Stimulated activated CD4-positive, alpha-beta T cell treated with anti-CD3 and anti-CD28 coated beads, TNF-alpha, amount 100 ng/mL, for 1 hour (primary cell): ENCODE measurements at places on chromosomes 4 and X.

GRCh38 chr4:87865960-87866598 is 33.3 kb downstream of the MEPE start:
- DNase-seq = no peak

- no peak for DNase-seq
Measured at GRCh38 chr4:128653527-128654444, 155.7 kb upstream of the JADE1 start.

DNA sequence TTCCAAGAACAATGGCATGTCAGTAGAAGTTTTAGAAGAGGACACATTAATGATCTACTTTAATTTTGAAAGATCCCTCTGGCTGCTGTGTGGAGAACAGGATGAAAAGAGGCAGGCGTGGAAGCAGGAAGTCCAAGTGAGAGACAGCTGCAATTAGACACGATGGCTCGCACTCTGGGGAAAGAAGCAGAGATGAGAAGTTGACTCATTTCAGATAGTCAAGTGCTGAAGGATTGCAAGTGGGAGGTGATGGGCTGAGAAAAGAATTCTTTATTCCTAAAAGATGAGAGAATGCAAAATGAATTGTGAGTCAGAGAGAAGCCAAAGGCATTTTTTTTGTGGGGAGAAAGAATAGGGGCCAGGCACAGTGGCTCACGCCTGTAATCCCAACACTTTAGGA is 16.5 kb downstream of the RXFP1 start:
- no peak for DNase-seq

- DNase-seq = no peak
Measured at GRCh38 chrX:119168104-119168503, 40.5 kb upstream of the KIAA1210 start.

DNA sequence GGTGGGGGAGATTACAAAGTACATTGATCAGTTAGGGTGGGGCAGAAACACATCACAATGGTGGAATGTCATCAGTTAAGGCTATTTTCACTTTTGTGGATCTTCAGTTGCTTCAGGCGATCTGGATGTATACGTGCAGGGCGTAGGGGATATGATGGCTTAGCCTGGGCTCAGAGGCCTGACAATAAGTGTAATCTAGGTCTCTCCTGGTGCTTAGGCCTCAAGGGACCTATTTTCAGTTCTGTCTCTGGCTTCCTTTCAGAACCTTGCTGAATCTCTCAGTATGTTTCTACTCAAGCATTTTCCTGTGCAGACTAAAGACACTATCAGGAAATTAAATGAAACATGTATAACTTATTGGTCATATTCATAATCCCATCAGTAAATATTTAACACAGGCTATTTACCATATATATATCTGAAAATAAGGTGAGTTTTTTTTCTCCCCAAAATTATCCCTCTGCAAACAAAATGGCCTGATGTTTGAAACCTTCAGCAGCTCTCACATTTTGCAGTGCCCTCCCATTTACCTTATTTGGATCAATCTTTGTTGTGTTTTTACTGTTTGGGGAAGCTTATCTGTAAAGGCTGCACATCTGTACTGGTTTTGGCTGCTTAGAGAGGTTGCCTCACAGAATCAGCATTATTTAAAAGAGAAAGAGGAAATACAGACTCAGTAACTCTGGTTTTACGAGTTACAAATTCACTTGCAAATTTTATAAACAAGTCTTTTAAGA is 2.3 kb upstream of the ZCCHC4 start:
- DNase-seq = no peak

- no peak for DNase-seq
Measured at GRCh38 chrX:115138040-115138439, 51.2 kb upstream of the RBMXL3 start.

DNA sequence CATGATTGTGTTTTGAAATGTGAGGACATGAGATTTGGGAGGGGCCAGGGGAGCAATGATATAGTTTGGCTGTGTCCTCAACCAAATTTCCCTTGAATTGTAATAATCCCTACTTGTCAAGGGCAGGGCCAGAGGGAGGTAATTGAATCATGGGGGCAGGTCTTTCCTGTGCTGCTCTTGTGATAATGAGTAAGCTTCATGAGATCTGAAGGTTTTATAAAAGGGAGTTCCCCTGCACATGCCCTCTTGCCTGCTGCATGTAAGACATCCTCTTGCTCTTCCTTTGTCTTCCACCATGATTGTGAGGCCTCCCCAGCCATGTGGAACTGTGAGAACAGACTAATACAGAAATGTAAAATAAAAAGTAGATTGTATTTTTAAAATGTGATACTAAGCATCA is 1294.9 kb downstream of the ADGRL3 start:
- no peak for DNase-seq

DNA sequence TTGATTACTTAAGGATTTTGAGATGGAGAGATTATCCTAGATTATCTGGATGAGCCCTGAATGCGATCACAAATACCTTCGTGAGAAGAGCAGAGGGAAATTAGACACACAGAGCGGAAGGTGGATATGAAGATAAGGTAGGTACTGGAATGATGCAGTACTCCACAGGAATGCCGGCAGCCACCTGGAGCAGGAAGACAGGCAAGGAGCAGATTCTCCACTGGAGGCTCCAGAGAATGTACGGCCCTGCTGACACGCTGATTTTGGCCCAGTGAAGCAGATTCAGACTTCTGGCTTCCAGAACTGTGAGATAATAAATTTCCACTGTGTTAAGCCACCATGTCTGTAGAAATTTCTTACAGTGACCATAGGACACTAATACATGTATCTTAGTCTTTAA is 79.4 kb upstream of the PITX2 start:
- DNase-seq = no peak

- DNase-seq = no peak
Measured at GRCh38 chr4:6024313-6024960, 6.2 kb upstream of the C4orf50 start.

GRCh38 chrX:24242649-24243175 is 71.2 kb downstream of the SUPT20HL2 start:
- no peak for DNase-seq

DNA sequence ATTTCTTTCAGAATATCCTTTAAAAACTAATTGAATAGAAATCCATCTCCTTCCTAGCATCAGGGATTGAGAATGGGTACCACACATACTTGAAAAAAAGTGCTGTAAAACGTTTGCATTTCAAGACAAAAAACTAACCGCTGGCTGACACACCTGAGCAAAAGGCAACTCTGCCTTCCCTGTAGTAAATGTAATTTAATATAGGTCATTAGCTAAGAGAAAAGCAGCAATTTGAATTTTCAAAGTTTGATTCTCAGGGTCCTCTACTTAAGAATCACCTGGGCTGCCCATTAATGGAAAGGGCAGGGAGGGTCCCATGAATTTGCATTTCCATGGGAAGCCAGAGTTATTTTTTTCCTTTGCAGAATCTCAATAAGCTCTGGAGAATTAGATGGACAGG is 40.5 kb upstream of the SPP1 start:
- no peak for DNase-seq

DNA sequence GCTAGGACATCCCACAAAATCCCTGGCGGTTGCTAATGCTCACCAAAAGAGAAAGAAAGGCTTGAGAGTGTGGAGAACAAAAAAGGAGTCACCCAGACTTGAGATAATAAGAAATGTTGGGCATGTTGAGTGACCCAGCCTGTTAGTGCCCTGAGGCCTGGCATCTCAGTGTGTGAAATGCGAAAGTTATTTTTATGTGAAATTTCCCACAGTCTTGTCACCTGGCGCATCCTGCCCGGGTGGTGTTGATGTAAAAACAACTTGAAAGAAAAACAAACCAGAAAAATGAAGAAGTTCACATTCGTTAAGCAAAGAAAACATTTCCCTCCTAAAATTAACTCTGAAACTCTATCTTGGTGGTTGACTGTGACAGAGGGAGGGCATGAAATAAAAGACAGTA is 495.2 kb downstream of the MID1IP1 start:
- no peak for DNase-seq

GRCh38 chr4:1815997-1816860 is 23.1 kb downstream of the FGFR3 start:
- no peak for DNase-seq

- DNase-seq = no peak
Measured at GRCh38 chr4:62953752-62954151, 1455.5 kb downstream of the TECRL start.

- DNase-seq = no peak
Measured at GRCh38 chr4:164937576-164938270, 39.7 kb downstream of the TRIM61 start.

DNA sequence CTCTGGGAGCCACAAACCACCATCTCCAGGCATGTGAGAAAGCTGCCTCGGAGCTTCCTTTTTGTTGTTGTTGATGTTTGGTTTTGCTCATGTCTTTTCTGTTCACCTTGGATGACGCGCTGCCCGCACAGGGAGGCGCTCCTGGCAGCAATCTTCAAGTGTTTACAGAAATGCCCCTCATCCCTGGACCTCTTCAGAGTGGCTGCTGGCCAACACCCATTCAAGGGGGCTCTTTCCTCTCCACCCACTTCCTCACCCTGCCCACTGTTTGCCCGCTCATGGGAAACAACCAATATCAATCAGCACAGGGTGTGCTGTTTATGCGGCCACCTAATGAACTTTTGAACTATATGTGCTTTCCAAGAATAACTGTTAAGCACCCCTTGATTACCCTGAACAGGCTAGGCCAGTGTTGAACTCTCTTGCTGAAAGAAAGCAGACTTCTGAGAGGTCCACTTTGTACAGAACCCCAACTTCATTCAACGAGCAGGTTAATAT is 355.1 kb upstream of the CLNK start:
- DNase-seq = no peak

DNA sequence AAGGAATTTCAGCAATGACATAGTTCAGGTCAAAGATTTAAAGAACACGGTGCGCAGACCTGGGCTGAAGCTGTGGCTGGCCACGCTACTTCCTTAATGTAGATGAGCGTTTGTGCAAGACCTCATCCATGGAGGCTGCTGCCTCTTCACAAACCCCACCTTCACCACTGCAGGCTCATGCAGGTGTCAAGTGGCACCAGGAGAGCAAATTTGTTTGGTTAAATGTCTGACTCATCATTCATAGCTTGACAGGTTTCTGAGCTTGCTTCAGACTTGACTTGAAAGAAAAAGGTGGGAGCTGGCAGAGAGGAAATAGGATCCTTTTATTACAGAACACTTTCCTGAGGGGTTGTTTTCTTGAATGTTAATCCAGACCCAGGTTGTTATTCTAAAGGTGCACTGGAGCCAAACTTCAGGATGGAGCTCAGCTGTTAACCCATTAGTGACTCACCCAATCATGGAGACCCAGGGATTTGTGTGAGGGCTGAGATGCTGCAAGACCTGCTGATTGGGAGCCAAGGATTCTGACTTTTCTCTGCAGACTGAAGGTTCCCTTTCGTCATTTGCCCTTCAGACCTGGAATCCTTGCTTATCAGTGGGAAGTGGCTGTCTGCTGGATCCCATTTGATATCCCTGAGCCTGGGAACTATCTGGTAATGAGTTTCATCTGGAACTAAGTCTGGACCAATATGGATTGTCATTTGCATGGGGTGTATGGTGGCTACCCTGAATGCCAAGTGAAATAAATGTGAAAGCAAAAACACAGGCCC is 315.3 kb downstream of the PTTG2 start:
- no peak for DNase-seq

GRCh38 chr4:16505726-16506125 is 279.5 kb upstream of the TAPT1 start:
- no peak for DNase-seq

DNA sequence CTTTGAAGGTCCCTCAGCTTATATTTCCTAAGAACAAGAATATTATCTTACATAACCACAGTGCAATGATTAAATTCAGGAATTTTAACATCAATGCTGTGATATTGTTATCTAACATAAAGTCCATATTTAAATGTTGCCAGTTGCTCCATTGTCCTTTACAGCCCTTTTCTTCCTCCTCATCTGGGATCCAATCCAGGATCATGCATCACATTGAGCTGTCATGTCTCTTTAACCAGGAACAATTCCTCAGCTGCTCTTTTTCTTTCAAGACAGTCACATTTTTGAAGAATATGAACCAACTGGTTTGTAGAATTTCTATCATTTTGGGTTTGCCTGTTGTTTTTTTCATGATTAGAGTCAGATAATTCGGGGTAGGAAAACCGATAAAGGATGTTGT is 12.0 kb downstream of the TMSB4X start:
- no peak for DNase-seq

GRCh38 chr4:40264497-40264896 is 67.7 kb downstream of the RHOH start:
- DNase-seq = no peak

- no peak for DNase-seq
Measured at GRCh38 chr4:73585345-73585744, 34.9 kb downstream of the RASSF6 start.

- no peak for DNase-seq
Measured at GRCh38 chr4:1980561-1981041, 28.2 kb downstream of the NELFA start.

- no peak for DNase-seq
Measured at GRCh38 chr4:76620723-76621468, 185.9 kb downstream of the SHROOM3 start.

GRCh38 chrX:20506739-20507138 is 240.0 kb upstream of the RPS6KA3 start:
- no peak for DNase-seq

GRCh38 chr4:25180524-25181131 is 20.4 kb upstream of the SEPSECS start:
- no peak for DNase-seq

DNA sequence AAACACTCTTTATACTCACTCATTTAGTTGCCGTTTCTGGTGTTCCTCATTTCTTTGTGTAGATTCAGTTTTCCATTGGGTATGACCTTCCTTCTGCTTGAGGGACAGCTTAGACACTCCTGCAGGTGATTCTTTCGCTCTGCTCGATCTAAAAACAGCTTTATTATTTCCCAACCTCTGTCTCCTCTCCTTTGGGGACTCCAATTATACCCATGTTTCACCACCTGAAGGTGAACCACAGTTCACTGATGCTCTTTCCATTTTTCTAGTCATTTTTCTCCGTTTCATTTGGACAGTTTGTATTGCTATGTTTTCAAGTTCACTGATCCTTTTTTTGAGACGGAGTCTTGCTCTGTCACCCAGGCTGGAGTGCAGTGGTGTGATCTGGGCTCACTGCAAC is 4.6 kb upstream of the FGFRL1 start:
- DNase-seq = no peak

DNA sequence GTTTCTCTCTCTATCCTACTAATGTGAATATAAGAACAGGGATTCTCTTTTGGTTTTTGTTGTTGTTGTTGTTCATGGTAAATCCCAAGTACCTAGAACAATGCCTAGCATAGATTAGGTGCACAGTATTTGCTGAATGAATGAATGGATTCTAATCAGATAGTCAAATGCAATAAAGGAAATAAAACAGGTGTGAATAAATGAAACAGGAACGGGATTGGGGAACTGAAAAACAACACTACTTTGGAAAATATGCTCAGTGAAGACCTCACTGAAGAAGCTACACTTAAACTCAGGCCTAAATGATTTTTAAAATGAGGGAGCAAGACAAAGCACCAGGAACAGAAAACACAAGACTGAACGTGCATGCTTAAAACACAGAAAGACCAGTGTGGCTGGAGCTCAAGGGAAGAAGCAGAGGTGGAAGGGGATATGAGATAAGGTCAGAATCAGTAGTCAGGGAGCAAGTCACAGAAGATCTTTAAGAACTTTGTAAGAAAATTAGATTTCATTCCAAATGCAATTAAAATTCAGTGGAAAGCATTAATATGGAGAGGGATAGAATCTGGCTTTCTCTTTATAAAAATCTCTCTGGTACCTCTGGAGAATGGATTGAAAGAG is 144.7 kb downstream of the ZAR1 start:
- DNase-seq = no peak
